T-helper 17 cell (primary cell): ENCODE measurements at places on chromosomes 2 and 18.

GRCh38 chr2:74291218-74291544 is 52.0 kb downstream of the SLC4A5 start:
- no peak for DNase-seq

- DNase-seq = no peak
Observed at GRCh38 chr2:100791936-100792308, 28.0 kb upstream of the NPAS2 start.

DNA sequence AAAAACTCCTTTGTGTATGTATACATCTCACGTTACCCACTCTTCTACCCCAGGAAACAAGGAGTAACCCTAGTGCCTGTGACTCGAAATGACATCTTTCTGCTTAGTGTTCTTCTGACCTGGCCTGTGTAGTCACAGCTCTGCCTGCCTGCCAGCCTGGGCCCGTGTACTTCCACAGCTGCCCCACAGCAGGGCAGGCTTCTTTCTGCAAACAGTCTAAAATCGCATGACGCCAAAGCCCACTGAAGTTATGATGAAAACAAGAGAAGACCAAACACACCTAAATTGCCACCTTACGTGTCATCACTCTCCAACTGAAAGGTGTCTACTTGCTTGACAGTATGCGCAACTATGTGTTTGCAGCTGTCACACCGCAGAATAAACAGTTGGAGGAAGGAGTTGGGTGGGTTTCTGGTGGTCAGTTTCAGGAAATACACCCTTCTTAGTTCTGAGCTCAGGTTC is 1.5 kb downstream of the GAREM1 start:
- no peak for DNase-seq

DNA sequence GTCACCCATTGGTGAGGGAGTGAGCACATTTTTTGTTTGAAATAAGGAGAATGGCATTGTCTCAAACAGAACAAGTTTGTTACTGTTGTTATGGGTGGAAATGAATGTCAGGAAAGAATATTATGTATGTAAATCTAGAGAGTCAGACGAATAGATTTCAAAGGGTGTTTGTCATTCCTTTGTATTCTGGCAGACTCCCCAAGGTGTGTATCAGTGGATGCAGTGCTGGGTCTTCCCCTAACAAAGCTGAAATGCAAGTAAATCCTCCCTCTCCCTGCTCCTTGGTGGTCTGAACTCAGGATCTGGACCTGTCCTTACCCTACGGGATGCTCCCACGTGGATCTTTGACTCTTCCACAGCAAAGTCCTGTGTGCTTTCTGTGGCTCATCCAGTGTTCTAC is 139.5 kb upstream of the ZNF516 start:
- DNase-seq = no peak

- no peak for DNase-seq
Observed at GRCh38 chr18:6557770-6558248, 143.1 kb upstream of the L3MBTL4 start.

DNA sequence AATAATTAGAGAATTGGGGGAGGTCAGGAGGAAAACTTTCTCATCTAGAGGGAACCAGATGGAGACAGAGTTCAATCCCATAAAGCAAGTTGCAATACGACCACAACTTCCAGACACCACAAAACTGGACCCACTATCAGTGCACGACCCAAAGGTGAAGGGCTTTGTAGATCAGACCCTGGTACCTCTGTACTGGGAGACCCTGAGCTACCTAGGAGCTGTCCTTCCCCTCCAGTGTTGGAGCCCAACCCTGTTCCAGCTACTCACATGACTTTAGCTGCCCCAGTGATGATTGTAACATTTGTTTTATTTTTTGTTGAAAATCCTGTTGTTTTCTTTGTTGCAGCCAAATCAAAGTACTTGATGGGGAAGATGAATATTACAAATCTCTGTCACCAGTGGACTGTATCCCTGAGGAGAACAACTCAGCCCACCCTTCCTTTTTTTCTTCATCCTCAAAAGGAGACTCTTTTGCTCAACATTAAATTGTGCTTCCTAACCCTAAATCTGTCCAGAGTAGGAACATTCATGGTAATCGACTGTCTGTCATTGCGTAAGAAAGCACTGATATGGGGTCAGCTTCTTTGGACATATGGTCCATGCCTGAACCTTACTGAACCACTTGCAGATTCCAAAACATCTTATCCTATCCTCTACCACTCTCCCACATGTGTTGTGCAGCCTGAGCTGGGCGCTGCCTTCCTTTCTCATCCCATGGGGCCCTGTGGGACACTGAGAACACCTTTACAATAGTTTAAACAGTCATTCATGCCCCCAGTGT is 62.3 kb upstream of the SP5 start:
- no peak for DNase-seq

DNA sequence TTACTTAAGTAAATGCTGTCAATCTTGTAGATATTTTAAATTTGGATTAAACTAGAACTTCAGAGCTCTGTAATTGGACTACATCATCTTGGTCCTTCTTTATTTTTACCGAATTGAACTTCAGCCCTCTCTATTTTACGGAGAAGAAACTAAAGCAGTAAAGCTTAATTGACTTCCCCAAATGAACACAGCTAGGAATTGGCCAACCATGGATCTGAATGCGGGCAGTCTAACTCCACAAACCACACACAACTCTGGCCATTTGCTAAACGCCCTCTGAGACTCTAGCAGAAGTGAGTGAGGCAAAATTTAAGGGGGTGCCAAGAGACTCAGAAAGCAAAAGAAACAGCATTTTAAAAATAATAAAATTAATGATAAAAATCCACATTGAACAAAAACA is 86.3 kb upstream of the KCTD1 start:
- no peak for DNase-seq

- no peak for DNase-seq
Observed at GRCh38 chr18:62418258-62418657, 93.1 kb downstream of the TNFRSF11A start.

DNA sequence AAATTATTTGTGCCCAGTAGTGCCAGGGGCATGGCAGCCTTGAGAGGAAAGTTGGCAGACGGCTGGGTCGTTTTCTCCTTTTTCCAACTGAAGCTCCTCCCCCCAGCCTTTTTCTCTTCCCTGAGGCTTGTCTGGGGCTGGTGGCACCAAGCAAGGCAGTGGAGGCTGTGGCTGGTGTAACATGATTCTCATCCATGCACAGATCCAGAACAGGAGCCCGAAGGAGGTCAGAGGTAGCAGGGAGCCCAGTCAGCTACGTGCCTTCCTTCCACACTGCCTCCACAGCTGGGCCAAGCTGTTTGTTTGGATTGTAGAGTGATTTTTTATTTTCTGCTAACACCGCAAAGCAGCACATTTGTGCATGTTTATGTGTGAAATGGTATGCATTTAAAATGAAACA is 170.3 kb upstream of the MGAT5 start:
- DNase-seq = no peak

GRCh38 chr2:159326569-159327255 is 40.2 kb upstream of the WDSUB1 start:
- DNase-seq = no peak

GRCh38 chr2:225030203-225030602 is 12.1 kb downstream of the DOCK10 start:
- DNase-seq = no peak

GRCh38 chr2:164134336-164134735 is 398.5 kb upstream of the FIGN start:
- DNase-seq = no peak
